ENCODE measurements at places on chromosomes 12 and 14. TPM values are rescaled to one million over a fixed set of nuclear protein-coding genes. Genes with fewer than 3 reads are reported as not detected.

DNA sequence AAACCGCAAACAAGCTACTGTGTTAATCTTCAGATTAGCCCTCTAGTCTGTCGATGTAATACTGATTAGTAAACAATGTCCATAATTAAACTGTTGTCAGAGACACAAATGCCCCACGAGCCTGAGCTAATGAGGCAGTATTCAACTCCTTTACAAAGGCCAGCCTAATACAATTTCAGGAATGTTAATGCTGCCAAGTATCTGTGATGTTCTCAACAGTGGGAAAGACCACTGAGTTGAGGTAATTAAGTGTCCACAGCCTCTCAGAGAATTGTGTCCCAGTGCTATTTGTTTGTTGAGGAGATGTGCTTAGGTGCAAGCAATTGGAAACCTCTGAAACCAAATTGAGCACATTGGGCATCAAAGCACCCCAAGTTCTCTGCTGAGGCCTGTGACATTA lies 139.4 kb upstream of the CDKN3 start:
- no peak for DNase-seq

DNA sequence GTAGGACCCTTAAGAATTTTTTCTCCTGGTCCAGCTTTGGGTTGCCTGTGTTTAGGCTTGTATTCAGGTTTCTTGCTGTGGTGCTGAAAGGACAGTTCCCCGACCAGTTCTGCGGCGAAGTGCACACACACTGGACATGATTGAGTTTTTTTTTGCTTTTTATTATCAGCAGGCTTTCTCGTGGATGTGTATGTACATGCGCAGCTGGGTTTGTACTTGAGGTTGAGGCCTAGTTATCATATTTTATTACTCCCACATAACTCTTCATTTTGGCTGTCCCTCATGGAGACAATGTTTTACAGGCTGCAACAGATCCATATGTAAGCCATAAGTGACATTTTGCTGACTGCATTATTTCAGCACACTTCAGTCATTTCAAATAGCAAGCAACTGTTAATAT lies 2.5 kb downstream of the SCN8A start:
- peak; percentile 62 for DNase-seq

- DNase-seq: no peak
Observed at GRCh38 chr12:100699209-100699608, 95.4 kb upstream of the ANO4 start.

DNA sequence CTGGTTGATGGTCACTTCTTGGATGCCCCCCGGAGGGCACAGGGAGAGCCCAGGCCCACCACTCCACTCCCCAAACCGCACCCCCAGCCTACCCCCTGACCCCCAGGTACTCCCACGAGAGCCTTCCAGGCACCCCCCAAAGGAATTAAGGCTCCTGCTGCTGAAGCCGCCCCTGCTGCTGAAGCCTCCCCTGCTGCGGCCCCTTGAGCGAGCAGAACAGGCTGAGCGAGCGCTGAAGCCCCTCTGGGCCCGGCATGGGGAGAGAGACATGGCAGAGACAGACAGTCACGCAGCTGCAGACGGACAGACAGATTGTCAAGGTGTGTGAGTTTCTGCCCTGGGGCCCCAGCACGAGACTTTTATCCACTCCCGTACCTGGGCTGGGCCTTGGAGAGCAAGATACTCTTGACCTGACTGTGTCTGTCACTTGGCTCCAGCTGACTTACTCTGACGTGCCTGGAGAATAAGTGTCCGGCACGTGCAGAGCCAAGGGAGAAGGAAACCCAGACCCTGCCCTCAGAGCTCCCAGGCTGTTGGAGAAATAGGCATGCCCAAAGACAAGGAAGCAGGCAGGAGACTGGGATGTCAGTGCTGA lies at the start of gene KRT78:
TSS of gene KRT78 (minus strand) at position 334 of the 595 bp plus-strand sequence. CDS start at position 270, 64 bp downstream.
- DNase-seq: no peak

DNA sequence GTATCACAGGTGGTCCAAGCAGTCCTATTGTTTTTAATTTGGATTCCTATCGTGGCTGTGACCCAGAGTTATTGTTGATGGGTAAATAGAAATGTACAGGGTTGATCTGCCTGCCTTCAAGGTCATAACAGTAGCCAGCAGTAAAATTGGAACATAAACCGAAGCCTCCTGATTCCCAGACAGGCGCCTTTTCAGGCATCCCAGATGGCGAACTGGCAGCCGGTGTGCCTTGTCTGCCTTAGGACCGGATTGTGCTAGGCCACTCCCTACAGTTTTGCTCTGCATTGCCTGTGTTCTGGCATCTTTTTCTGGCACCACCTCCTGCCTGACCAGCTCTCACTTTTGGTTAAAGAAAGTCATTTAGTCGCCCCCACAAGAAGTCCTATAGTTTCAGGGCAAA lies 22.2 kb downstream of the TMEM117 start:
- DNase-seq: no peak

DNA sequence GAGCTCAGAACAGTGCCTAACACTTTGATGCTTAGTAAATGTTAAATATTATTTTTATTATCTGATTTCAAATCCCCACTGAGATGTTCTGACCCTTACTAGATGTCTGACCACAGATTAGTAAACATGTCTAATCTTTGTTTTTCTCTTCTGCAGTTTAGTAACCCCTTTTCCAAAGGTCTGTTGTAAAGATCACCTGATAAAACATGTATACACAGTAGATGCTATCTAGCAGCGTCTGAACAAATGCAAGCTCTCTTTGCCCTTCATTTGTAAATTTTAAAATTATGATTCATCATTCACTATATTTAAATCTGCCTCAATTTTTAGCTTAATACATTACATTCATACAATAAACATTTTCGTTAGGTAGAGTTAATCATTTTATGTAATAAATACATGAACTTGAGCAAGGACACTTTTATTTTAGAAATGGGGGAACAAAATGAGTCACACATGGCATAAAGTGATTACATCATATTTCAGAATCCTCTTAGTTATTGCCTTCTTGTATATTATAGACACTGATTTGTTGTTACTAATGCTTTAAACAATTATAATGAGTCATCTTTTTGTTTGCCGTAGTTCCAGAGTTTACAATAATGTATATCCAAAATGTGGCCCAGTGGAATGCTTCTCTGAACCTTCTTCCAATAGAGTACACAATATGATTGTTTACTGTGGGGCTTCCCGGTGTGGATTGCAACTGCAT lies 1.7 kb upstream of the OR4K5 start:
- no peak for DNase-seq

DNA sequence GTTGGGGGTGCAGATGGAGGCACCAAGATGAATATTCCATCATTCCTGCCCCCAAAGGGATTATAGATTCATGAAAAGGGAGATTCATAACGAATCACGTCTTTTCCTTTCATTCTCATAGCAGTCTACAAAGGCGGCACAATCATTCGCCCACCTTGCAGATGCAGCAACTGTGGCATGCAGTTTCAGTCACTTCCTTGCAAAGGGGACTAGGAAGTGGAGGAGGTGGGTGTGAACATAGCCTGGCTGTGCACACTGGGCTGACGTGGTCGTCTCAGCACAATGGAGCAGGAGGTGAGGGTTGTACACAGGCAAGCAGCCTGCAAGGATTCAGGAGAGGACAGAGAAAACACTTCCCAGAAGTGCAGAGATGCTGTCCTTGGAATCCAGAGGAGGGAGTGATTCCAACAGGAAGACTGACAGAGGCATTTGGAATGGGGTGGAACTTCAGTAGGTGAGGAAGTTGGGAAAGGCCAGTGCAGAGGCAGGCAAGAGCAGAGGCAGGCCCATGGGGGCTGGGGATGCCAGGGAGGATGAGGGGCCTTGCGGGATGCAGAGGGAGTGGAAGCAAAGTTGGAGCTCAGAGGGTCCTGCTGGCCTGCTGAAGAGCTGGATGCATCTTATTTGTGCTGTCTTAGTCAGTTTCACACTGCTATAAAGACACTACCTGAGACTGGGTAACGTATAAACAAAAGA lies 21.9 kb upstream of the PPP2R5C start:
- DNase-seq: no peak

GRCh38 chr12:20004952-20005351 lies 363.4 kb upstream of the PDE3A start:
- DNase-seq: no peak

DNA sequence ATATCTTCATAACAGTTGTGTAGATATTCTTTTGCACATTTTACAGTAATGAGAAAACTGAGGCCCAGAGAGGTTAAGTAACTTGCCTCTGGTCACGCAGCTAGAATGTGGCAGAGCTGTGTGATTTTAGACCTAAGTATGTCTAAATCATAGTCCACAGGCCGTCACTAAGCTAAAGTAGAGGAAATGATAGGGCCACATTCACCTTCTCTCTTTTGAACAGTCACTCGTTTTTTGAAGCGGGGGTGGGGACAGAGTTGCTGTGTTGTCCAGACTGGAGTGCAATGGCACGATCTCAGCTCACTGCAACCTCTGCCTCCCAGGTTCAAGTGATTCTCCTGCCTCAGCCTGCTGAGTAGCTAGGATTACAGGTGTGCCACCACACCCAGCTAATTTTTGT lies 68.5 kb downstream of the RASSF3 start:
- no peak for DNase-seq

- peak; percentile 42 for DNase-seq
Observed at GRCh38 chr12:55816881-55817344, 611 bp downstream of the SARNP start.

PRPH gene
- 0.56 TPM for polyA plus RNA-seq

DCN gene
- 532 TPM for polyA plus RNA-seq

Measured in renal pelvis (tissue), 12 donors.